Heart right ventricle (tissue), 16 donors: ENCODE measurements at places on chromosomes 7 and 10. TPM values are rescaled to one million over a fixed set of nuclear protein-coding genes. Genes with fewer than 3 reads are reported as not detected.
A peak's percentile ranks its signal among the peaks of the same experiment; 100 is the strongest.

DNA sequence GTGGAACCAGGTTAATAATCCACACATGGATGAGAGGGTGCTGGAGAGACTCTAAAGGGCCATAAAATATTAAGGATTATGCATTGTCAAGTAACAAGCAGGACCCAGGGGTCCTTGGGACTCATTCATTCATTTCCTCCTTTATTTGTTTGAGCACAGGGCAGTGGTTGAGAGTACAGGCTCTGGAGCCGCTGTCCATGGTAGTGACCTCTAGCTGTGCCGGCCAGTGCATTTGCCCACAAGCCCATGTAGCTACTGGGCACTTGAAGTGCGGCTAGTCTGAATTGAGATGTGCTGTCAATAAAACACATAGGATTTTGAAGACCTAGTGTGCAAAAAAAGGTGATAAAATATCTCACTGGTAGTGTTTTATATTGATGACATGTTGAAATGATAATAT is 137.6 kb downstream of the C10orf105 start:
- peak; percentile 24 for DNase-seq

DNA sequence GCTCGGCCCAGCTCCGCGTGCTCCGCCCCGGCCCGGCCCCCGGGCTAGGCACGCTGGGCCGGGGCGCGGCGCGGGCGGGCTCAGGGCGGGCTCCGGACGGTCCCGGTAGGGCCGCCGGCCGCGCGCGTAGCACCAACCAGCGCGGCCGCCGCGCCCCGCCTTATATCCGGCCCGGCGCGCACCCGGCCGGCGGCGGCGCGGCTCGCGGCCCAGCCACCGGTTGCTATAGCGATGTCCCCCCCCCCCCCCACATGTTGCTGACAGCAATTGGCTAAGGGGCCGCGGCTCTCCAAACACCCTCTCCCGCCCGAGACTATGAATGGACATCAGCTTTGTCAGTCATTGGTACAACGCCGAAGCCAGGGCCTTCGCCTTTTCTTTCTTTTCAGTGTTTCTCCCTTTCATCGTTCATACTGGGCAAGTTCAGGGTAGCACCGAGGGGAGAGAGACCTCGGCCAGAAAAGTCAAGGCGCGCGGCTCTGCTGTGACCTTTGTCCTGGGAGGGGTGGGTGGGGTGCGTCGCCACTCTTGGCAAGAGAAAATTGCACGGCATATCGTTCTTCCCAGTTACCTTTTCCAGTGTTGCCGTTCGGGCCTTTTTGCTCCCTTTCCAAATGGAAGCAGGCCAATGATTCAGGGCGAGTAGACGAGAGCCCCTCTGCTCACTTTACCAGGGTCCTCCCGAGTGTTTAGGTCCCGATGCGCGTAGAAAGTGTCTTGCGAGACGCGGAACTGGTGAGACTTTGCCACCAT is 354.2 kb downstream of the DNAJB6 start:
- peak; percentile 55 for DNase-seq

DNA sequence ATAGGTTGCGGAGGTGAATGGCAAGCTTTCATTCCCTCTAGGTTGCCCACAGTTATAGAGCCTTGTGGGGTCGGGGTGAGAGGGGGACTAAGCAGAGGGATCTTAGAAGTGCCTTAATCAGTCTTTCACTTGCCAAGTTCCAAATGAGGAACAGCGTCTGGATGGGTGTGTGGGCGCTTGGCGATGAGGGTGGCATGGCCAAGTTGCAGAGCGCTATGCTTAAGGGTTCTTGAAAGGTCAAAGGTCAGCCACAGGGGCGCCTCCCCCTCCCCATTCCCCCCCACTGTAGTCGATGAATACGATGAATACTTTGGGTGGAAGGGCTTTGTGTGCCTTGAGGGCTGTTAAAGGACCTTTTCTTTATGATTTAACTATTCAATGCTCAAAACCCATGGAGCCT is 185.0 kb downstream of the TCF7L2 start:
- no peak for DNase-seq

GRCh38 chr7:66183700-66184099 is 21.4 kb upstream of the TPST1 start:
- no peak for DNase-seq

GRCh38 chr10:49499305-49499851 is 39.5 kb downstream of the ERCC6 start:
- DNase-seq: no peak

DNA sequence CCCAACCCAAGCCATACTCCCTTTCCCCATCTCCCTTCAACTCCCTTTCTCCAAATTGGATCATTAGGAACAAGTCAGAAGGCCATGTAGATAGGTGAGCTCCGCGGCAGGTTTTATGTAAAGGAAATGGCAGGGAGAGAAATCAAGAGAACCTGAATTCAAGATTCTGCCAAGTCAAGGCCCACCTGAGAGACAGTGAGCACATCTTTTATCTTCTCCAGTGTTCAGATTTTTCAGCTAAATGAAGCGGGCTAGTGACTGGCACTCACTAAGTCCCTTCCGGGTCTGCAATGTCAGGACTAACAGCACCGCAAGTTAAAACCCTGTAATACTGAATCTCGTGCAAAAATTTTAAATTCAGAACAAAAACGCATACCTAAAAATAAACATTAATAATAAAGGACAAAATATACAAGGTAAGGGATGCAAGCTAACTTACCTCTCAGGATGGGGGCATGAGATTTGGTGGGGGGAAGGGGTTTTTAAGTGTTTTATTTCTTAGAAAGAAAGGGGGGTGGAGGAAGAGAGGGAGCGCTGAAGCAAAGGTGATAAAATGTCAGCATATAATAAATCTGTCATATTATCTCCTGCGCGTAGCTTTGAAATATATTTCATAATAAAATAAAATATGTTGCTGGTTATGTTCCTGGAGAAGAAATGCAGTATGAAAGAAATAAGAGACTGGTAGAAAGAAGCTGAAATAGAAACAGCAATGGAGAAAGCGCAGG is 17.6 kb downstream of the TCAF1 start:
- no peak for DNase-seq

- DNase-seq: no peak
These were observed 258.4 kb downstream of the EXOC4 start for GRCh38 chr7:133511252-133511651.

- DNase-seq: no peak
These were observed 659 bp downstream of the FIGNL1 start for GRCh38 chr7:50449501-50449880.

Gene CDC14C
- total RNA-seq: not detected

Gene GRM8
- 0.13 TPM for total RNA-seq

Gene CRYGN
- total RNA-seq: not detected

Gene ITPRID1
- total RNA-seq: not detected

Gene MKX
- total RNA-seq: not detected
